ENCODE measurements at places on chromosomes 1 and 21.

DNA sequence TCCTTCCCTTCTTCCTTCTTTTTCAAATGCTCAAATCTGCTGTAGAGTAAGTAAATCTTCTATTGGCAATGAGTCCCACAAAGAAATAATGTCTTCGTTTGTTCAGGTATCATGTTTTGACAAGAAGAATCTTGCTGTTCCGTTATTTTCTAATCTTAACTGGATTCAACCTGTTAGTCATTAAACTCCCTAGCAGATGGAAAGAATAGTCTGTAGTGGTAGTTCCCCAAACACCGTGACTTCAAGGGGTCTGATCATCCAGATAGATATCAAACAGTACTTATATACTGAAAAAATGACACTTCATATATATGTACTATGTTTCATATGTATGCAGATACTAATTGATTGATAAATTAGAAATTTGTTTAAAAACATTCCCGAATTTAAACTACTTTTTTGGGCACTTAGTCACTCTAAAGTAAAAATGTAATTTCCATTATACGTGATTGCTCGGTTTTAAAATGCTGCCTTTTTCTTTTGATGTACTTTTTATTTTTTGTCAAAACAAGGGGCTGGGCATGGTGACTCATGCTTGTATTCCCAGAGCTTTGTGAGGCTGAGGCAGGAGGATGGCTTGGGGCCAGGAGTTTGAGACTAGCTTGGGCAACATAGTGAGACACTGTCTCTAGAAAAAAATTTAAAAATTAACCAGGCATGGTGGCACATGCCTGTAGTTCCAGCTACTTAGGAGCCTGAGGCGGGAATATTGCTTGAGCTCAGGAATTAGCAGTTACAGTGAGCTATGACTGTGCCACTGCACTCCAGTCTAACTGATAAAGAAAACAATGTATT is 335.7 kb upstream of the SNX7 start:
- DNase-seq = no peak

DNA sequence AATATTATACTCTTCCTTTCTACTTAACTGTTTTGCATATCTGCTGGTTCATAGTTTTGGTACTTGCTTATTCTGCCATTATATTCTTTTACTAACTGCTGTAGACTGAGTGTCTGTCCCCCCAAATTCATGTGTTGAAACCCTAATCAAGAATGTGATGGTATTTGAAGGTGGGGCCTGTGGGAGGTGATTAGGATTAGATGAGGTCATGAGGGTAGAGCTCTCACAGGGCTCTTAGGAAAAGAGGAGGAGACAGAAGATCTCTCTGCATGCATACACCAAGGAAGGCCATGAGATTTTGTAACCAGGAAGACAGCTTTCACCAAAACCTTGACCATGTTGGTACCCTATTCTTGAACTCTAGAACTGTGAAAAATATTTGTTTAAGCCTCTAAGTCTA is 354.1 kb upstream of the B3GALT2 start:
- peak; percentile 3 for DNase-seq

- DNase-seq = peak; percentile 58
These were observed 2.5 kb upstream of the TNFRSF18 start for GRCh38 chr1:1208713-1209433.

- no peak for DNase-seq
These were observed 24.5 kb downstream of the NAV1 start for GRCh38 chr1:201563406-201563780.

DNA sequence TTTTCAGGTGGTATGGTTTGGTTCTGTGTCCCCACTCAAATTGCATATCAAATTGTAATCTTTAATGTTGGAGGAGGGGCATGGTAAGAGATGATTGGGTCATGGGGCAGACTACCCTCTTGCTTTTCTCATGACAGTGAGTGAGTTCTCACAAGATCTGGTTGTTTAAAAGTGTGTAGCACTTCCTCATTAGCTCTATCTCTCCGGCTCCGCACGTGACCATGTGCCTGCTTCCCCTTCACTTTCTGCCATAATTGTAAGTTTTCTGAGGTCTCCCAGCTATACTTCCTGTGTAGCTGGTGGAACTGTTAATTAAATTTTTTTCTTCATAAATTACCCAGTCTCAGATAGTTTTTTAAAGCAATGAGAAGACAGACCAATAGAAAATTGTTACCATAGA is 843.2 kb downstream of the AMY1C start:
- no peak for DNase-seq

- DNase-seq = no peak
These were observed 1.9 kb upstream of the DYRK1A start for GRCh38 chr21:37364722-37365121.

All from stimulated activated CD4-positive, alpha-beta T cell treated with anti-CD3 and anti-CD28 coated beads, Interleukin-4, amount 100 ng/mL, for 4 hours (primary cell).